ENCODE measurements at places on chromosomes 7 and 10.
A peak's percentile ranks its signal among the peaks of the same experiment; 100 is the strongest.

DNA sequence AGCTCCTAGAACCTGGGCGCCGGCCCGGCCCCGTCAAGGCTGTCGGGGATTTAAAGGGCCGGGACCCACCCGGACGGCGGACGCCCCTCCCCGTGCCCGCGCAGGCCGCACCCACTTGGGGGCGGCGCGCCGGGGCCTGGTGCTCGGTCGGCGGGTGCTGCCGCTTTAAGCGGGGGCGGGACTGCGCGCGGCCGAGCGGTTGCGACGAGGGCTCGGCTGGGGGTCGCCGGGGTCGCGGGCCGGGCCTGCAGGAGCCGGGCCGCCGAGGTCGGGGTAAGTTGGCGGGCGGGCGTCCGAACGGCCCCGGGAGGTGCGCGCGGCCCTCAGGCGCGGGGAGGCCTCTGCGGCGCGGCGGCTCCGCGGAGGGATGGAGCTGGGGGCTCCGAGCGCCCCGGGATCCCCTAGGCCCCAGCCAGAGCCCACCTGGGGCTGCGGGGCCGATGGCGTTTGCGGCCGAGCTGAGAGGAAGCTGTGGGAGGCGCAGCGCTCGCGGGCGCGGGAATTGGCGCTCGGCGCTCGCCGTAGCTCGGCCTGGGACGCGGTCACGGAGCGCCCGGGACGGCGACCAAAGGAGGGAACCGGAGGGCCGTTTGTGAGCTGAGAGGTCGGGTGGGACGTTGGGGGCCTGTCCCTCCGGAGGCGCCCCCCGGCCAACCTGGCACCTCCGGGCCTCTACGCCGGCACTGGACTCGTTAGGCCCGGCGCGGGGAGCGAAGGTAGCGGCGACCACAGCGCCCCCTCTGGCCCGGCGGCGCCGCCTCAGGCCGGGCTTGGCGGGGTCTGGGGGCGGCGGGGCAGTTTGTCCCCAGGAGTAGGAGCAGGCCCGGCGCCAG is at the start of gene TRRAP:
Gene TRRAP (plus strand): TSS at position 168 of the 833 bp plus-strand sequence. CDS start 2,619 bp downstream, outside the sequence.
- DNase-seq: peak; percentile 90

DNA sequence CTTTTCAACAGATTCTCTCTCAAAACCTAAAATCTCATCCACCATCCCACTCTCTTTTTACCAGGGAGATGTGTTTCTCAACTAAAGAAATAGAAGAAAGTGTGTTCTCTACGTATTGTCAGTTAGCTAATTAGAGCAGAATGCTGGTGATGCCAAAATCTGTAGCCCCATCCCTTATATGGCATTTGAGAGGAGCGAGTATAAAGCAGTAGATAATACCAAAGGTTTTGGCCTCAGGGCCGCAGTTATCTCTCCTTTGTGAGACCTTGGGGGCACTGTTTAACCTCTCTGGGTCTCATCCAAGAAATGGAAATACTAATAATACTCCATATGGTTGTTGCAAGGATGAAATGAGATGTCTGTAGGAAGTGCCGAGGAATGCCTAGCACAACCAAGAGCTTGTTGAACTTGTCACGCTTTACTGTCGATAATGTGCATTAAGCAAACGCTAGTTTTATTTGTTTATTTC is 456 bp upstream of the DLD start:
- no peak for DNase-seq

- DNase-seq: no peak
These were observed 63.3 kb downstream of the FAM185A start for GRCh38 chr7:102811942-102812678.

GRCh38 chr10:43082746-43083145 is 5.9 kb downstream of the RET start:
- DNase-seq: no peak

- no peak for DNase-seq
These were observed 358.2 kb downstream of the FGFR2 start for GRCh38 chr10:121240011-121240410.

GRCh38 chr10:96614515-96614914 is 27.7 kb upstream of the TM9SF3 start:
- DNase-seq: no peak

- DNase-seq: no peak
These were observed 48.9 kb upstream of the PAX2 start for GRCh38 chr10:100696477-100696901.

- DNase-seq: no peak
These were observed 94.4 kb upstream of the KIAA1217 start for GRCh38 chr10:24114556-24114955.

GRCh38 chr7:158388072-158388471 is 199.6 kb downstream of the PTPRN2 start:
- no peak for DNase-seq

GRCh38 chr10:11610826-11611247 is 613 bp downstream of the USP6NL start:
- DNase-seq: peak; percentile 60

DNA sequence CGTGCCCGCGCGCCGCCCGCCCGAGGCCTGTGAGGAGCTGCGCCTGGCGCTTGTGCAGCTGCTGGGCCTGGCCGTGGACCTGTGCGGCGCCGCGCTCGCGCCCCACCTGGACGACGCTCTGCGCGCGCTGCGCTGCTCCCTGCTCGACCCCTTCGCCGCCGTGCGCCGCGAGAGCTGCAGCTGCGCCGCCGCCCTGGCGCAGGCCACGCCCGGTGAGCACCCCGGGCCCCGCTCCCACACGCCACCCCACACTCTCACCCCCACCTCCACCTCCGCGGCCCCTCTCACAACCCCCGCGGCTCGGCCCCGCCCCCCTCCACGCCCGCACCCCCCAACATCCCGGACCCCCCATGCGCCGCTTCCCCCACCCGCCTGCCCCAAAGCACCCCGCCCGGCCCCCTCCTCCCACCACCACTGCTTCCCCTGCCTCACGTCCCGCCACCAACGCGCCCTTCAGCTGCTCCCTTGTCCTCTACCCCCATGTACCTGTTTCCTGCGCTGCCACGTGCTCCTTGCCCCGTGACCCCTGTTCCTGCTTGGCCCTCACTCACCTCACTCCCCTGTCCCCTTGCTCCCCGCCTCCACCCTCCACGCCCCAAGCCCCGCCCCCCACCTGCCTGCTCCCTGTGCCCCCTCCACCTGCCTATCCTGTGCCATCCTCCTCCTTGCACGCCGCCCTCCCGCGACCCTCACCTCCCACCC is at the start of gene PRKAR1B:
Gene PRKAR1B (minus strand): TSS at position 178 of the 702 bp plus-strand sequence. CDS start 15,776 bp downstream, outside the sequence.
- DNase-seq: peak; percentile 66

DNA sequence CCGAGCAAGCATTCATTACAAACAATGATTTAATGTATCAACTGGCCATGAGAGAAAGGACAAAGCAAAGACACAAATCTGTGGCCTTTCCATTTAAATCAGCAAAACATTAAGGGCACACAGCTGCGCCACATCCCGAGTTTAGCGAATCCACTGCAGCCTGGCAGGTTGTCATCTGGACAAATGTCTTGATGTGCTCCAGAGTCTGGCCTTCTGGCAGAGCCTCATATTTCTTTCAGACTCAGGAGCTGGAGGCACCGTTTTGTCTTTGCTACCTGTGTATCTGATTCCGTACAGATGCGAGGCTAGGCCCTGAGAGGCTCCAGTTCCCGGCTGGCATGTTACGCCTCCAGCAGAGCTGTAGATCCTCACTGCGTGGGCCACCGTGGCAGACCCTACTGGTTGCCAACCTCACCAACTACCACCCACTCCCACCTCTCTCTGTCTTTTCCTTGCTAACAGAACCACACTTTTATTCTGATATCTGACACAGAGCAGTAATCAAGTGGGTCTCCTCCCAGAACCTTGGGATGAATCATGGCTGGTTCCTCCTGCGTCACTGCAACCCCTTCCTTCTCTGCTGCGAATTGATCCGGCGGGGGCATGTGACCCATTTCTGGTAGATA is 40.9 kb upstream of the EFCAB10 start:
- DNase-seq: no peak

DNA sequence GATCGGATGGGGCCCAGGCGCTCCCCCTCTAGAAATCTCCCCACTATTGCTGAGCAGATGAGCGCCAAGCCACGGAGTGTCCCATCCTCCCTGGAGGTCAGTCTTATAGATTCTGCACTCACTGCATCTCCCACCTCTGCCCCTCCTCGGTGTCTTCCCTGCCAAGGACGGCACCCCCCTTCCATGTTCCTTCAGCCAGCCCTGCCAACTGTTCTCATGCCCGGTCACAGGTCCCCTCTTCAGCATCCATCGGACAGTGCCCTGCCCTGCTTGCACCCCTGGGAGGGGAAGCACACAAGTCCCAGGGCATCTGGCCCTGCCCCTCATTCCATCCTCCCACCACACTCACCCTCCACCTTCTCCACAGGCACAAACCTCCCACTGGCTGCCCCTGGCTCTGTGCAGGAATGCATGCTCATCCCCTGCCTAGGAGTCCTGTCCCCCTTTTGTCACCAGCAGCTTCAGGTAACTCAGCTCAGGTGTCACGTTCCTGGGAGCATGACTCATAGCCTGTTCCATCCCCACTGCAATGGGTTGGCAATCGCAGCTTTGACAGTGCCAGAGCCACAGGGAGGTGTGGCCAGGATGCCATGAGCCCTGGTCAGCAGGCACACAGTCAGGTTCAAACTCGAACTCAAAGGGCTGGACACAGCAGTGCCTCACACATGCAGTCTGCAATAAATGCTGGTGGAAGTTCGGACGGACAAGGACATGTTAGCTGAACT is 234.7 kb upstream of the TCERG1L start:
- DNase-seq: no peak

- DNase-seq: no peak
These were observed 25.4 kb downstream of the PDGFA start for GRCh38 chr7:494259-494687.

- DNase-seq: no peak
These were observed 303.4 kb downstream of the PLXNA4 start for GRCh38 chr7:132272763-132273371.

- no peak for DNase-seq
These were observed 181.3 kb upstream of the FOXK1 start for GRCh38 chr7:4500812-4501211.

DNA sequence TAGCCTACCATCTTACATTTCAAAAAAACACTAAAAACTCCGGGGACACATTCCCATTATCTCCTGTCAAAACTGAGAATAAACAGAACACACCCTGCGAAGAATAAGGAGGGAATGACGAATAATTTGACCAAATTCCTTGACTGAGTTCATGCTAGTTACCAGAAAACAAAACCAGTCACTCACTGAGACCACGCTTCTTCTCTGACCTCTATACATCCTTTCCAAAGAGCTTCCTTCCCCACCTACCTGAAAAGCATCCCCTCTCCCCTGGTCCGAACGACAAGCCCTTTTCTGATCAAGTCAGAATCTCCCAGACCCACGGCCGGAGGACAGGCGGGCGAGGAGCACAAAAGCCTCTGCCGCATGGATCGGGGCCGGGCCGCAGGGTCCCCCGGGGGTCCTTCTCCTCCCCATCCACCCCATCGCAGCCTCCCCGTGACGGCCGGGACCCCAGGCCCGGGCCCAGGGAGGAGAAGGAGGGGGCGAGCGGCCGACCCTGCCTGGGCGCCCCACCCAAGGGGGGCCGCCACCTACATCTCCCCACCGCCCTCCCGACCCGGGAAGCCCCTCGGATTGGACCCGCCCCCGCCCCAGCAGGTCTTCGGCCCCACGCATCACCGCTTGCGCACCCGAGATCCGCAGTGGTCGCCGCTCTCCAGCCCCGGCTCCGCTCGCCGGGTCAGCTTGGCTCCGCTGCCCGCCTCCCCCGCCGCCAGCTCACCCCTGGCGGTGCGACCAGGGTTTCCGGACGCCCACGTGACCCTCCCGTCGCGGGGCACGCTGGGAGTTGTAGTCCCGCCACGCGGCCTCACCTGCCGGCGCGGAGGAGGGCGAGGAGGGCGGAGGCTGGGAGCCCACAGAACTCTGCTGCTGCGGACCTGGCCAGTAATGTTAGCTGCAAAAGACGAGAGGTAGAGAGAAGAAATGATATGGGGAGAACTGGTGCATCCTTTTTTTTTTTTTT is at the start of gene SLC37A3:
Gene SLC37A3 (minus strand): TSS at position 747 of the 967 bp plus-strand sequence. CDS start 16,004 bp downstream, outside the sequence.
- DNase-seq: peak; percentile 92

GRCh38 chr7:22858640-22859561 is 36.3 kb upstream of the TOMM7 start:
- DNase-seq: no peak

GRCh38 chr10:131131726-131132591 is 179.6 kb downstream of the TCERG1L start:
- no peak for DNase-seq

GRCh38 chr7:25179325-25179724 is 49.0 kb downstream of the NPVF start:
- no peak for DNase-seq

DNA sequence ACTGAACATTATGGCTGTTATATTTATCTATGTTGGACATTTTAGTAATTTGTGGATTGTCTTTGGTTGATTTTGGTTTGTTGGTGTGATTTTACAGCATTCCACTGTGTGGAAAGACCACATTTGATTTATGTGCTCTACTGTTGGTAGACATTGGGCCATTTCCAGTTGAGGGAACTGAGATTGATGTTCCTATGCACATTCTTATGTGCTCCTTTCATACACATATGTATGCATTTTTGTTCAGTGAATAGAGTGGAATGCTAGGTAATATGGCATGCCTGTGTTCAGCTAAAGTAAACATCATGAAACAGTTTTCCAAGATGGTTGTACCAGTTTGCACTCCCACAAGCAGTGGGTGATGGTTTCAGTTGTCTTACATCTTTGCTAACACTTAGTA is 15.1 kb downstream of the CACNB2 start:
- no peak for DNase-seq

DNA sequence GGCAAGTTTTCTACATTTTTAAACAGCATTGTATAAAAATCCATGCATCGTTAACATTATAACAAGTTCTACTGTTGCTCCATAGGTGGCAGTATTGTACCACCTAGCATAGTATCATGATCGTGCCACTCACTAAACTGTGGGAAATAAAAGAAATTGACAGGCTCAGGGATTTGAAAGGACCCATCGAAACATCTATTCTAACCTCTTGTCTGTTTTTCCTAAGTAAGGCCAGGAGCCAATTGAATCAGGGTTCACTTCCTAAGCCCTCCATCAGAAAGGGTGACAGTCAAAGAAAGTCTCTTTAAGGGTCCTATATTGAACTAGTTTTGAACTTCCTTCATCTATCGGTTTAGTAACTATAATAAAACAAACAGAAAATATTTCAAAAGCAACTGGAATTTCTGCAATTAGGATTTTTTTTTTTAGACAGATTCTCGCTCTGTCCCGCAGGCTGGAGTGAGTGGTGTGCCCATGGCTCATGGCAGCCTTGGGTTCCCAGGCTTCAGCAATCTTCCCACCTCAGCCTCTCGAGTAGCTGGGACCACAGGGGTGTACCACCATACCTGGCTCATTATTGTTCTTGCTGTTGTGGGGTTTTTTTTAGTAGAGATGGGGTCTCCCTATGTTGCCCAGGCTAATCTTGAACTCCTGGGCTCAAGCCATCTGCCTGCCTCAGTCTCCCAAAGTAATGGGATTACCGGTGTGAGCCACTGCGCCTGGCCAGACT is 9.4 kb downstream of the HACD1 start:
- DNase-seq: no peak

DNA sequence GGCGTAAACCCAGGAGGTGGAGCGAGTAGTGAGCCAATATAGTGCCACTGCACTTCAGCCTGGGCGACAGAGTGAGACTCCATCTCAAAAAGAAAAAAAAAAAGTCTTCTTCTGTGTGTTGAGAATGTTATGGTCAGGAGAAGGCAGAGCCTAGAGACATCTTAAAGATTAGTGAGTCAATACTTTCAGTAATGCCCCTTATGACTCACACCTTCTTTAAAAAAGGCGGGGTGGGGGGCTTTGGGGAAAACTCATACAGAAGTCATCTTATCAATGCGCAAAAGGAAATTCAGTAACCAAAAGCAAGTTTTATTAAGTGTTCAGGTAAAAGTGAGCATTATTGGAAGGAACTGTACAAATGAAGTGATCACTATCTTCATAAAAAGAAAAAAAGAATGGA is 1369.8 kb upstream of the LRRTM3 start:
- no peak for DNase-seq

GRCh38 chr7:73612598-73613269 is 11.6 kb downstream of the MLXIPL start:
- no peak for DNase-seq

Measured in activated T-cell treated with anti-CD3 and anti-CD28 coated beads, Interleukin-2, amount 50 U/mL, for 24 hours (primary cell).